GOT3 (cell line): ENCODE measurements at places on chromosomes 3 and 15.

DNA sequence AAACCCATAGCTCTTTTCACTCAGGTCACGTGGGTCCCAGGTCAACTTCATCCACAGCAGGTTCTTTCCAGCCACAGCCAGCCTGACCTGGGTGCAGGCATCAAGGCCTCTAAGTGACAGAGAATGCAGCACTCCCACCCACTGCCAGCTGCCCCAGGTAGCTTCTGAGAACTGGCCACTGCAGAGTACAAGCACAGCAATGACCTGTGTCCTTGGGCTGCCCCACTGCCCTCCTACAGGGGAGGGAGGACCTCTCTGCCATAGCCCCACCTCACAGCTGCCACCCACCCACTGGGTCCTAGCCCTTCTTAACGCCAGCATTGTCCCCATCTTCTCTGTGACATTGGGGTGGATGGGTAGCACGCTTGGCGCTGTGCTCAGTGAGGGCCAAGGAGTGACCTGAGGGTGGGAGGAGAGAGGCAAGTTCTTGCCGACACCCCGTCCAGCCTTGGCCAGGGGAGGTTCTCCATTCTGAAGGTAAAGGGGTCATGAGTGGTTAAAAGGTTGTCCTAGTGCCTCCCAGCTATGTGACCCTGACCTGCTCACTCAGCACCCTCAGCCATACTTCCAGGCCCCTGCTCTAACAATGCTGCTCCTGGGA, 12.4 kb downstream of the CISH start:
- no peak for DNase-seq

- peak; percentile 45 for DNase-seq
These were observed 11.3 kb upstream of the KNL1 start for GRCh38 chr15:40582726-40583246.

- DNase-seq, result no peak
These were observed 66.6 kb upstream of the UMPS start for GRCh38 chr3:124663690-124664089.

GRCh38 chr3:126886217-126886616, 96.7 kb upstream of the PLXNA1 start:
- DNase-seq, result no peak

DNA sequence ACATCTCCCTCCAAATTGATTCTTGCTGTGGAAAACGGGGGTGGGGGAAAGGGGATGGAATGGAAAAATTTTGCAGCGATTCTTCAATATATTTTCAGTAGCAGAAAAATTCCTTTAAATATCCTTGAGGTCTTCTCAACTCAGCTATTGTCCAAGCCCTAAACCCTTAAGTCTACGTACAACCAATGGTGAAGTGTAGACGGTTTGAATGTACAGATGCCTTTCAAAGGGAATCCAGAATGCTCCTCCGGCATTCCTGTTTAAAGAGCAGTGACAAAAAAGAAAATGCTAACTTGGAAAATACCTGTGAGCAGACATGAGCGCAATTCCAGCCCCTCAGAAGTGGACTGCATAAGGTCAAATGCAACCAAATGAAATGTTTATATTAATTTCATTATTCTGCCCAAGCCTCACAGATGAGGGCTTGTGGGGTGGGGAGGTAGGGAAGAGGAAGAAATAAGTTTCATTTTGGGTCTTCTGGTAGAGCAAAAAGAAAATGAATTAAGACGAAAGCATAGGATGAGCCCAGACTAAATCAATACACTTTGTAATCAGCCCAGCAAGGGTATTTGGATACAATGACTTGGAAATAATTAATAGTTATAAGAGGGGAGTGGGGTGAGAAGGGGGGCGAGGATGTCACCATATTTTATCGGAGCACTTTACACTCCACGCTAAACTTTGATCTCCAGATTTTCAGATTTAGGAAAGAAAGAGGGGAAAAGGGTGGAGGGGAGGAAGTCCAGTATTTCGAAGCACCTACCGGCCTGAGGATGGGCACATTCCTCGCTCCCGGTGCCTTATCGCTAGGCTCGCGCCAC, 2.7 kb downstream of the FOXP1 start:
- DNase-seq, result no peak

- no peak for DNase-seq
These were observed 42.1 kb downstream of the ZNF654 start for GRCh38 chr3:88101142-88101541.

DNA sequence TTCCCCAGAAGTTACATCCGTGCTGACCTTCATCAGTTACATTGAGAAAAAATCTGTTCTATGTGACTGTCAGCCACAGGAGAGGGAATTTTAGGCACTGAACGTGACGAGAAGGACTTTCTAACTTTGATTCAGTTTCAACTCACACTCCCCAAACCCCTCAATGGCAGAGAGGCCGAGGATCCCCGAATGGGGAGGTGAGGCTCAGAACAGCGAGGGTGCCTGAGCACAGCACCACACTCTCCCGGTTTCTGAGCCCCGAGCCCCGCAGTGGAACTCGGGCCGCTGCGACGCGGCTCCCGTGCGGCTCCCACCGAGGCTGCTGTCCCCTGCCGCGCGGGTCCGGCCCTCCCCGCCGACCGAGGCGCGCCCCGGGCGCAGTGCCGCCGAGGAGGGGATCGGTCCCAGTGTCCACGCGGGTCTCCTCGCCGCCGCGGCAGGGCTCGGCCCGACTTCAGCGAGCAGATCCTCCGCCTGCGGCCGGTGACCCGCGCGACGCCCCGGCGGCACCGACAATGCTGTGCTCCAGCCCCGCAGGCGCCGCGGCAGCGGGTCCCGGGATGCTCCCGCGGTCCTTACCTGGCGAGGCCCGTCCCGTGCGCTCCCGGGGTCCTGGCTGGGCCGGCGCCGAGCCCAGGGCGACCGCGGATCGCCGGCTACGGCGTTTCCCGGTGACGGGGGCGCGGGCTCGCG, 439 bp downstream of the CTXND1 start:
- no peak for DNase-seq

GRCh38 chr3:146117406-146118285, 43.3 kb downstream of the PLOD2 start:
- no peak for DNase-seq

GRCh38 chr15:99123713-99124451, 19.0 kb downstream of the SYNM start:
- DNase-seq, result peak; percentile 96

- no peak for DNase-seq
These were observed 358.2 kb downstream of the SQOR start for GRCh38 chr15:45993072-45993471.

GRCh38 chr15:74995779-74996765, 709 bp downstream of the SCAMP5 start:
- DNase-seq, result no peak

DNA sequence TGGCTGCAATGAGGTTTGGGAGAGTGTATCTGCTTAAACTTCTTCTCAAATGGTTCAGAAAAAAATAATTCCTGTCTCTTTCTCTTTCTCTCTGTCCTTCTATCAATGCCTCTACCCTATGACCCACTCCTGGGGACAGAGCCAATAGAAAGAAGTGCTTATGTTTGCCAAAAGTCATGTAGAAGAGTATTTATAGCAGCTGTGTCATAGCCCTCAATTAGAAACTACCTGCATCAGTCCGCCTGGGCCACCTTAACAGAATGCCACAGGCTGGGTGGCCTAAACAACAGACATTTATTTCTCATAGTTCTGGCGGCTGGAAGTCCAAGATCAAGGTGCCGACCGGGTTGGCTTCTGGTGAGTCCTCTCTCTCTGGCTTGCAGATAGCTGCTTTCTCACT, 92.5 kb downstream of the HMG20A start:
- no peak for DNase-seq

- no peak for DNase-seq
These were observed 55.2 kb upstream of the SMAD6 start for GRCh38 chr15:66646799-66647198.

- DNase-seq, result no peak
These were observed 63.3 kb downstream of the ULK4 start for GRCh38 chr3:41898631-41899030.

GRCh38 chr3:100005665-100006393, 108.5 kb downstream of the FILIP1L start:
- DNase-seq, result no peak

- DNase-seq, result no peak
These were observed 157.2 kb upstream of the TMEM108 start for GRCh38 chr3:132880986-132881385.

DNA sequence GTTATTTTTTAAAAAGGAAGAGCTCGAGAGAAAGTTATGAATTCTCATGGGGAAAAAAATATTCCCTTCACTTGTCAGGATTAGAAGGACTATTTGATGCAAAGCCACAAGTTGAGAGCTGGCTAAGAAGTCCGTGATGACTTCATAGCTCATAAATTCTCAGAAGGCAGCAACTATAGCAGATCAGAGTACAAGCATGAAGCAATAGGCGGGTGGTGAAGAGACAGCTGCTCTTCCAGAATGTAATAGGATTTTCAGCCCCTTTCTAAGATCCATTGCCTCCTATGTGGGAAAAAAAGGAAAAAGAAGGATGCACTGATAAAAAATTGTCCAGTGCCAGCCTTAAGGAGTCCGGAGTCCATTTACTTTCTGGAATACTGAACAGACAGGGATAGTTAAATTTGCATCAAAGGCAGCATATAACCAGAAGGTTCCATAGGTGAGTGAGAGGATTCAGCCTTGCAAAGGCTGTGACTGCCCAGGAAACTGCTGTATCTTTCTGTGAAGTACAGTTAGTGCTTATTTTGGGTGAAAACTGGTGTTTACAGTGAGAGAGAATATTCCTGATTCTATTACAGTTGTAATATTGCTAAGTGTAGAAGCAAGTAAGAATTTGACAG, 929.5 kb upstream of the ALCAM start:
- DNase-seq, result no peak

GRCh38 chr3:142892714-142893113, 3.8 kb upstream of the PCOLCE2 start:
- no peak for DNase-seq

DNA sequence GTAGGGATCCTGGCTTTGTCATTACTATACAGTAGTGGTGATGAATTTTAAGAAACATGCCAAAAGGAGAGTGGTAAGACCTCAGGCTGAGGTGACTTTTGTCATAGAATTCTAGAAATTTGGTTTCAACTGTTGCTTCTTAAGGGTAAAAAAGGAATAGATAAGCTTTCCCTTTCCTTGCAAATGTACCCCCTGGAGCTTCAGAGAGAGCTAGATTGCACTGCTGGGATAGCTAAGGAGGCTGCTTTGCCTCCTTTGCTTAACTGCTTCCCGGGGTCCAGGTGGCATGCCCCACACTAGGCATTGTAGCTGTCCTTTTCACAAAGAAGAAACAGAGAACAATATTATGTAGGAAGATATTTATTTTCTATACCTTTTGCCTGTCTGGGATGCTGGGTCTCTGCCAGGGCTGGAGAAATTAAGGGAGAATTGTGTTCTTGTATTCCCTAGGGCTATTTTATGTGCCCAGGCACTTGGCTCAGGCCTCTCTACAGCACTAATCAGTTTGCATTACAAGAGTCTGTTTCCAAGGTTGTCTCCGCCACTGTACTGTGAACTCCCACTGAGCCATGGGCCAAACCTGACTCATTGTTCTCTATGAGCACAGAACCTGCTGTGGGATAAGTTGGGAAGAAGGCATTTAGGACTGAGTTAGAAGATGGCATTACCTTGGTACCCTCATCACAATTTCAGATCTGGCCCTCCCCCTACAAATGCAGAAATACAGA, 460.0 kb downstream of the PDCD6IP start:
- no peak for DNase-seq

- no peak for DNase-seq
These were observed 392.4 kb upstream of the PROK2 start for GRCh38 chr3:72177075-72178050.

DNA sequence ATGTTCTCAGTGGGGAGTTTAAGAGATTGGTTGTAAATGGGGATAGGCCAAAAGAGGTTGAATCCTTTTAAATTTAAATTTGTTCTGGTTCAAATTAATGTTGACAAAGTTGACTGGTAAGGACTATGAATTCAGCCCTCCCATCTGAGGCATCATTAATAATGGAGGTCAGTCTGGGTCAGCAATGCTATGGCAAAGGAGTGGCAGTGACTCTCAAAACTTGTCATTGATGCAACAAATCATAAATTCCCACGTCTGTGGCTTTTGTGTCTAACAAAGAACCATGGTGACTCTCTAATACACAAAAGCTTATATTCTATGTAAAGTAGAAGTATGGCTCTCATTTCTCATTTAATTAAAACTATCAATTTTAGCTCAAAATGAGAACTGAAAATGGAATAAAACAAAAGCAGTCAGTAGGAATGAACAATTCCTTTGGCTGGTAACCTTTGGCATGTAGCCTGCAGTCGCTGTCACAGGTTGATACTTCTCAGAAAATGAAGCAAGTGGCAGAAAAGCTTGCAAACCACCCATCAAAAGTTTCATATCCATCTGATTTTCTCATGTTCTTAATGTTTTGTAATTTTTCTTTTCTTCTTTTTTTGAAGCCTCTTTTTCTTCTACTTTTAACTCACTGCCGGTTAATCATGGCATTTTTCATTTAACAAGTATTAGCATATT, 12.2 kb upstream of the ZBED2 start:
- DNase-seq, result no peak

DNA sequence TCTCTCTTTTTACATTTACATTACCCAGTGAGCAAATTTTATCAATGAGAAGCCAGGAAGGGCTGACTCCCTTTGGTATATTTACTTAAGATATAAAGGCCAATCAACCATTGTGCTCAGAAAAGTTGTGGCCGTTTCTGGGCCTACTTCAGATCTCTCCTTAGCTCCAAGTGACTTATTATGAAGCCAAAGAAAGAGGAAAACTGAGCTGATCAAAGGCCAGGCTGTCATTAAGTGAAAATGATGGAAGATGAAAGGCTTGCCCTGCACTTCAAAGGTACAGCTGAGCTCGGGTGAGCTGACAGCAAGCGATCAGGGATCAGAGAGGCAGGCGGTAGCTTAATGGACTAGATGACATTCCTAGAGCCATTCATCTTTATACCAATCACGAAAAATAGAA, 24.8 kb downstream of the VGLL4 start:
- no peak for DNase-seq

GRCh38 chr3:107662586-107662985, 139.8 kb downstream of the BBX start:
- no peak for DNase-seq

DNA sequence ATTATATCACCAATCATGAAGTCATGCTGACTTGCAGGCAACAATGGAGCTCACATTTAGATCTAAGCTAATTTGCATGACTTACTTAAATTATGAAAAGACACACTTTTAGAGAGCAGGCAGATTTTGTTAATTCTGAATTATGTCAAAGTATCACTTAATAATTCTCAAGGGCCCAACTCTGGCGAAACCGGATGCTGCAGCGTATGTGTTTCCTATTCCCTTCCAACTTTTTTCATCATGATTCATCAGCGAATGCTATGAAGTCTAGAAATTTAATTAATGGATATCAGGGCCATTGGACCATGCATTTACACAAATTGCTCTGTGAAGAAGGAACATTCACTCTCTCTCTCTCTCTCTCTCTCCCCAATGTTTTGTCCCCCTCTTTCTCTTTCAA, 63.5 kb upstream of the GOLGA8A start:
- no peak for DNase-seq

DNA sequence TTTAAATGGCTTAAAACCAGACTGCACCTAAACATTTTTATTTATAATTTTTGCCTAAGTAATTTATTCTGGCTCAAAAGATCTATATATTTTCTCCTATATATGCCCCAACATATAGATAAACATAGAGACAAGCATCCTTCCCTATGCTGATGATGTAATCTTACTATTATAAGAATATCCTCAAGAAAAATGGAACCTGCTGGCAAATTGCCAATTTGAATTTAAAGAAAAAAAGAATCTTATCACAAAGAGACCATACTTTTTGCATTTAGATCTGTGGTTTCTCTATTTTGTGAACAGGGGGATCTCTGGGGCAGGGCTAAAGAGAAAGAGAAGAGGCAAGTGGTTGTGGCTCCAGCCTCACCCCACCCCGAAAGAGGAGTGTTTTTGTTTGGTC, 107.2 kb upstream of the CMC1 start:
- DNase-seq, result no peak

GRCh38 chr15:42239528-42240182, 31.6 kb upstream of the VPS39 start:
- no peak for DNase-seq
